ENCODE measurements at places on chromosomes 12 and 14.

DNA sequence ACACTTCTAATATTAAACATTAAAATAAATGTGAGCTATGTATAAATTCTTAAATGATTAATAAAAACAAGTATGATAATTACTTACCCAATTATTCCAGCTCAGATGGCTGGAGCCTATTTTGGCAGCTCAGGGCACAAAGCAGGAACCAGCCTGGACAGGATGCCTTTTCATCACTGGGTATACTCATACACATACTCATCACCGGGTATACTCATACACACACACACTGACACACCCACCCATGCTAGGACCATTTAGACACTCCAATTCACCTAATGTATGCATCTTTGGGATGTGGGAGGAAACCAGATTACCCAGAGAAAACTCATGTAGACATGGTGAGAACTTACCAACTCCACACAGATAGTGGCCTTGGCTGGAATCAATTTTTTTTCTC is 57.9 kb upstream of the CNOT2 start:
- DNase-seq = no peak

DNA sequence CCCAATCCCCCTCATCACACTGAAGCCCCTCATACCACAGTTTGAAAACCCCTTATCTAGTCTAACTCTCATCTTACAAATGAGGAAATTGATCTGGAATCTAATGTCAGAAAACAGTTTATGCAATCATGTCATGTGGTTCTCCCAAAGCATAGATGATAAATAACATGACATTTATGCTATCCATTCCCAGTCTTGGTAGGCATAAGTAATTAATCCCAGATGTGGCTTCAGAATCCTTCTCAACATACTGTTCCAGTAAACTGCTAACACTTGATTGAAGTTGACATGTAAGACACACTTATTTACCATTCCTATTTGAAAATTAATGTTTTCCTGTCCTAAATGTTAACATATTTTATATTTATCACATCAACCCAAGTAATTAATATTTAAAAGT is 168.7 kb downstream of the GALC start:
- no peak for DNase-seq

- no peak for DNase-seq
Observed at GRCh38 chr14:38735005-38735404, 368.0 kb downstream of the SEC23A start.

- no peak for DNase-seq
Observed at GRCh38 chr12:12534975-12535374, 27.7 kb downstream of the DUSP16 start.

GRCh38 chr12:88188180-88188579 is 46.1 kb downstream of the TMTC3 start:
- no peak for DNase-seq

DNA sequence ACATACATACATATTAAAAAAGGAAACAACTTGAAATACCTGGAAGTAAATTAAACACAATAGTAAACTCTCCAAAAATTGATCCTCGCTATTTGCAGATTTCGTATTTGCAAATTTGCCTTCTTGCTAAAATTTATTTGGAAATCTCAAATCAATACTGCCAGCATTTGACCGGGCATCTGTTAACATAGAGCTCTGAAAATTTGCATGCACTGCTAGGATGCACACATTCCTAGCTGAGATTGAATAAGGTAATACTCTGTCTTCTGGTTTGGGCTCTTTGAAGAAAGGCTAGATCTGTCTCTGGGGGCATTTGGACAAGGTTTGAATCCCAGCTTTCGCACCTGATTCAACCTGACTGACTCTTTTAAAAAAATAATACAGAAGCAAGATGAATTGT is 729.1 kb upstream of the MGAT4C start:
- no peak for DNase-seq

DNA sequence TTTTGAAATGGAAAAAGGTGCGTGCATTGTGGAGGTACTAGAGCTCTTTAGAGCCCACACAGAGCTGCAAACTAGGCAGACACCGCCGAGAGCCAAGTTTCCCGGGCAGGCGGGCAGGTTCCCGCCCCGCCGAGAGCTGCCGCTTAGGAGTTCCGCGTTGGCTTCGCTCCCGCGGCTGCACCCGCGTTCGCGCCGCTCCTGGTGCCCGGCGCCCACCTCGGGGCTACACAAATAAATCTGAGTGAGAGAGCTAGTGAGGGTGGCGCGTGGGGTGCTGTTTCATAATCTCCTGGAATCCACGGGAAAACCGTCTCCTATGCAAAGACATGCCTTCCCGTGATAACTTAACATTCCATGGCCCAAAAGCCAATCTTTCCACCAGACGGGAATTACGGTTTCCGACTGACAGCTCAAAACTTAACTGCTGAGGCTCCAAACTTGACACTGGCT is 645 bp downstream of the KITLG start:
- peak; percentile 52 for DNase-seq

GRCh38 chr12:42767326-42767954 is 177.9 kb upstream of the PRICKLE1 start:
- no peak for DNase-seq

GRCh38 chr12:46702581-46703344 is 123.0 kb downstream of the SLC38A4 start:
- no peak for DNase-seq

GRCh38 chr12:89083491-89083890 is 268.8 kb downstream of the DUSP6 start:
- DNase-seq = no peak

DNA sequence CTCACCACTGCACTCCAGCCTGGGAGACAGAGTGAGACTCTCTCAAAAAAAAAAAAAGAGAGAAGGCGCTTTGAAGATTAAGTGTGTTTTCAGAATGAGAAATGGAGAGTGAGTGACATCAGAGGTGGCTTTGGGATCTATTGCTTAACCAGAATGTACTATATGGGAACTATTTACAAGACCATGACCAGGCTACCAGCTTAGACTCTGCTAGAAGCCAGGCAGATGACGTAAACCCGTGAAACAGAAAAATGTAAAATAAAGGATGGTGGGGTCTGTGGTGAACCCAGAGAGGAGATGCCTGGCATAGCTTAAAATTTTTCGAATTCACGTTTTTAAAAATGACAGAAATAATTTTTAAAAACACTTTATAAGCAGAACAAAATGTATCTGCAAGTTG is 82.0 kb downstream of the IFT43 start:
- DNase-seq = no peak

GRCh38 chr12:76156314-76156713 is 71.8 kb upstream of the NAP1L1 start:
- no peak for DNase-seq

- DNase-seq = no peak
Observed at GRCh38 chr14:101066826-101067510, 163.4 kb upstream of the RTL1 start.

DNA sequence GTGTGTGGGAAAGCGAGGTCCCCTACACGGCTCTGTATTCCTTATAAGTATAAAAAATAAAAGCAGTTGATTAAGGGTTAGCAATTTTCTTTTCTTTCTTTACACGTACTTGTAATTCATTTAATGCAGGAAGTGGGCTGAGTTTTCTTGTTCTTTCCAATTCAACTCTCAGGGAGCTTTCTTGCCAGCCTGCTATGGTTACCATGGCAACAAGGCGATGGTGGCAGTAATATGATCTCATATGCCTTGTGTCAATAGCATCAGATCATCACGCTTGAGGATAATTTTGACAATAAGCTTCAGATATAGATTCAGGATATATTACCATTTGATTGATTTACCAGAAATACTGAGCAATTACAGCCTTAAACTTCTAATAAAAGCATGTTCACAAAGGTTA is 466.5 kb downstream of the APAF1 start:
- DNase-seq = peak; percentile 16

DNA sequence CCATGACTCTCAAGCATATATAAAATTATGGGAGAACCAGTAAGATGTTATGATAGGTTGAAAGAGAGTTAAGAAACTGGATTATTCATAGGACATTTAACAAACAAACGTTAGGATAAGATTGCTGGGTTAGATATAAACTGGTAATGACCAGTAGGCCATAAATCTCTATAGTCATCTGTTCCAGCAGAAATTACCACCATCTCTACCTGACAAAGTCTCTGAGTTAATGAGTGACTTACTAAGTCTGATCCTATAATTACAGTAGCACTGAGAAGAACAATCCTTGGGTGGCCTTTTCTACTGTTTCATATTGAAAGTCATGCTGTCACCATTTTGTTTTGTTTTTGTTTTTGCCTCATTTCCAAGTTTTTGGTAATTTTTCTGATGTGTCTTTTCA is 136.9 kb upstream of the CNOT2 start:
- DNase-seq = no peak

DNA sequence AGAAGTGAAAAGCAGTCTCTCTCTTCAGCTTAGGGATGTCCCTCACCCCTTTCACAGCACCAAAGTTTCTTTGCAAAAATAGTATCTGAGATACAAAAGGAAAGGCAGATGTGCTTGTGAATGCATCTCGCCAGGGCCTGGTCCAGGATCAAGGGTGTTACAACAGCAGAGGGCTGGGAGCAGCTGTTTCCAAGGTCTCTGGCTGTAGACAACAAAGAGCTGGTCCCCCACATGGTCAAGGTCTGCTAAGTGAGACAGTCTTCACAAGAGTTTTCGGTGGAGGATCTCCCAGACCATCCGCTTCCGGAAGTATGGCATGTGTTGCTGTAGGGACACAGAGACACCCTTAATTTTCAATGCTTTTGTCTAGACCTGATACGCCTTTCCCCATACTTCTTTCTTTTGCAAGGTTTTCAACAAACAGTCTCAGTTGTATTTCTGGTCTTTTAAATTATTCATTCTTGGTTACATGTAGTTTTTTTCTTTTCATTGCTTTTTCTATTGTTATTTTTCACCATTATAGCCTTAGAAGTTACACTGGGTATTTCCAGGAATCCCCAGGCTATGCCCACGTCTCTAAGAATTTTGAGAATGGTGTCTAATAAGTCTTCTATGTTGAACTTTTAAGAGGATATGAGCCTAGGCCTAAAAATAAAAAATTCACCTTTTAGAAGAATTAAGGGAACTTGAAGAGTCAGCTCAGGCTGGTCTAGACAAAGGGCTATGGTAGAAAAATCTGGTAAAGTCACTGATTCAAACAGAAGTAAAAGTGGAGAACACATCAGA is 41.0 kb upstream of the COL2A1 start:
- no peak for DNase-seq

- no peak for DNase-seq
Observed at GRCh38 chr14:102629808-102630350, 37.4 kb downstream of the RCOR1 start.

DNA sequence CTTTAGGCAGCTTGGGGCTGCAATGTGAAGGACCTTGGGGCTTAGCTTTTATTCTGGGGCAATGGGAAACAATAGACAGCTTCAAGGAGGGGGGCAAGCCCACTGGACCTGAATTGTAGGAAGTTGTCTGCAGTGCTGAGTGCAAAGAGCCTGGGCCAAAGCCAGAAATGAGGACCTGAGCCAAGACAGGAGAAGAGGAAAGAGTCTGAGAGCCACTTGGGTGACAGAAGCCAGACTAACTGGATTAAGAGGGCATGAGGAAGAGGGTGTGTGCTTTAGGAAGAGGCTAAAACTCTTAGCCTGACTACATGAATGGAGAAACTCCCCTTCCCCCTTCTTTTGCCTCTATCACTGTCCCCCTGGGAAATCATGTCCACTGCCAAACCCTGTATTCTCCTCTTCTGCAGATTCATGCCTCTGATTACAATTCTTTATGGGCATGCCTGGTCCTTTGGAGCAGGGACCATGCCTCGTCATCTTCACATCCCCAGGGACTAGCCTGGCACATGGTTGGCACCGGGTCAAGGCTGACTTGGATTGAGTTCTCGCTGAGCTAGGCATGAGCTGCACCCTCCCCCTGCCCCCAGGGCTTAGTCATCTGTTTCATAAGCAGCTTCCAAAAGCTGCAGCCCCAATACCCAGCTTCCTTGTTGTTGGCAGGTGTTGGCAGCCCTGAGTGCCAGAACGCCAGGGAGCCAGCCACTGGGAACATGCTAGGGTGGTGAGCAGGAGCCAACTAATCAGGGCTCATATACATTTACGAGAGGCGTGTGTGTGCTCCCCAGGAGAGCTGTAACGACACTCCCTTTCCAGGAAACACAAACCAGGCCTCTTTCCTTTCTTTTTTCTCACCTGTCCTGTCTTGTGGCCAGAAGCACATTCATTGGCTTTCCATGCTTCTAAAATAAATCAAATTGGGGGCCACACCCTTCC is 27.7 kb upstream of the JDP2 start:
- no peak for DNase-seq

DNA sequence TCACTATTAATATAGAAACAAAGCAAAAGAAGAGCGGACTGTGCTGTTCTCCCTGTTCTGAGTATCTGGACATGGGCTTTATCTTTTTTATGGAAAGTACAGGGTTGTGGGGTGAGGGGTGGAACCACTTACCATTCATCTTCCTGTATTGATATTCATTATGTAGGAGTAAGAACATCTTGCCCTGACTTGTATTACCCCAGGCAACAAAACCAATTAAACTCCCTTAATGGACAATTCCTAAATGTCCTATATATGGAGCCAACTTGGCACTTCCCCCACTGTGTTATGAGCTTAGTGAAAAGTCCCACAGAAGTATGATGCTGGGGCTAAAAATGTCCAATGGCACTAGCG is 139.9 kb upstream of the KRR1 start:
- no peak for DNase-seq

GRCh38 chr14:94176808-94177207 is 2.7 kb downstream of the PPP4R4 start:
- no peak for DNase-seq

DNA sequence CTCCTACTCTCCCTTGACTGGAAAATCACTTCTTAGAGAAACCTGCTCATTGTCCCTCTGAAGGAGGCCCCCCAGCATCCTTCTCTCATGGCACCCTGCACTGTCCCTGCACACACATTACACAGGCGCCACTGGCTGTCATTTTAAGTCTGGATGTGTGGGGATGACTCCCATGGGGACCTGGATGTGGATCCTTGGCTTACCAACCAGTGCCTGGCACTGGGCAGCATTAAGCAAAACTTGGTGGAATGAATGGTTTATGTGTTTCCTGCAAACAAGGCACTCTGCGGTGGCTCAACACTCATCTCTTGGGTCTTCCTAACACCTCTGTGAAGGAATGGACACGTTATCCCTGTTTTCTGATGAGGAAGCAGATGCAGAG is 162.4 kb downstream of the RBM19 start:
- no peak for DNase-seq

DNA sequence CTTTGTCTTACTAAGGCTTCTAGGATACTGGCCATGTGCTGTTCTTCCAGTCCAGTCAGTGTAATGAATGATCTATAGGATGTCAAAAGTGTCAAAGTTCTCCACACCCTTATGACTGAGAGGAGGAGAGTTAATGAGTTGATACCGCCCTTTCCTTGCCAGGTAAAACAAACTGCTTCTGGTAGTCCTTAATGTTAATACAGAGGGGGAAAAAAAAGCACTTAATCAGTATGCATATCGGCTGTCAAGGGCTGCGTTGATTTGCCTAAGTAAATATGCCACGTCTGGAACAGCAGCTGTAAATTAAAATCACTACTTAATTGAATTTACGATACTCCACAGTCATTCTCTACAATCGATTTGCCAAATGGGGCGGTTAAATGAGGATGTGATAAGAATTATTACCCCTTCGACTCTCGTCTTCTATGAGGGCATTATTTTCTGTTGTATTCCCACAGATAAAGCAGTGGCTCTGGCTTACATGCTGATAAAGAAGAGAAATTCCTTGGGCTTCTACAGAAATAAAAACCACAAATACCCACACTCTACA is 416.0 kb downstream of the KCNH5 start:
- no peak for DNase-seq

- no peak for DNase-seq
Observed at GRCh38 chr14:97283841-97284240, 486.7 kb downstream of the VRK1 start.

- no peak for DNase-seq
Observed at GRCh38 chr12:62044450-62045135, 215.6 kb upstream of the USP15 start.

Data from H7 (cell line).